ENCODE measurements at places on chromosomes 1 and 21.

DNA sequence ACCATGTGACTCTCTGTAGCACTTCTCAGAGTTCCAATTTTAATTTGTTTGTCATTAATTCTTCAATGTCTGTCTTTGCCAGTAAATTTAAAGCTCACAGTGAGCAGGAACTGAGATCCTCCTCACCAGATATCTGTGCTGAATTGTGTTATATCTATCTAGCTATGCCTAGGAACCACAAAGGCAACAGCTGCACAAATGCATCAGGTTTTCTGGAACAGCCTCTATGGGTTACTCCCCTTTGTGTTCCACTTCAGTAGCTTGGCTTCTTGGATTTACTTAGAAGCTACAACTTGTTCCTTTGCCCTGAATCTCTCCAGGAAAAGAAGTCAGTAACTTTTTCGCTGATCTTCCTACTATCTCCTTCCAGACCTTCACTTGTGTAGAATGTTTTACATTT, 1237.8 kb upstream of the ADGRL4 start:
- DNase-seq: no peak

- no peak for DNase-seq
These were observed 112.4 kb downstream of the PIK3R3 start for GRCh38 chr1:46020010-46020409.

DNA sequence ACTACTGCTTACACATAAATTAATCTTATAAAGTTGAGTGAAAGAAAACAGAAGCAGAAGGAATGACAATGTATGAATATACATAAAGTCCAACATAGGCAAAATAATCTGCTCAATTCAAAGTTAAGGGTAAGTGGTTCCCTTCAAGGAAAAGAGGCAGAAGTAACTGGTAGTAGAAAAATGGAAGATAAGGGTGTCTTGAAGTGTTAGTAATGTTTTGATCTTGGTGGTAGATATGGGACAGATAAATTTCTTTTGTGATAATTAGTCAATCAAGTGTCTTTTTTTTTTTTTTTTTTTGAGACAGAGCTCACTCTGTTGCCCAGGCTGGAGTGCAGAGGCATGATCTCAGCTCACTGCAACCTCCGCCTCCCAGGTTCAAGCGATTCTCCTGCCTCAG, 12.7 kb downstream of the USP48 start:
- DNase-seq: no peak

DNA sequence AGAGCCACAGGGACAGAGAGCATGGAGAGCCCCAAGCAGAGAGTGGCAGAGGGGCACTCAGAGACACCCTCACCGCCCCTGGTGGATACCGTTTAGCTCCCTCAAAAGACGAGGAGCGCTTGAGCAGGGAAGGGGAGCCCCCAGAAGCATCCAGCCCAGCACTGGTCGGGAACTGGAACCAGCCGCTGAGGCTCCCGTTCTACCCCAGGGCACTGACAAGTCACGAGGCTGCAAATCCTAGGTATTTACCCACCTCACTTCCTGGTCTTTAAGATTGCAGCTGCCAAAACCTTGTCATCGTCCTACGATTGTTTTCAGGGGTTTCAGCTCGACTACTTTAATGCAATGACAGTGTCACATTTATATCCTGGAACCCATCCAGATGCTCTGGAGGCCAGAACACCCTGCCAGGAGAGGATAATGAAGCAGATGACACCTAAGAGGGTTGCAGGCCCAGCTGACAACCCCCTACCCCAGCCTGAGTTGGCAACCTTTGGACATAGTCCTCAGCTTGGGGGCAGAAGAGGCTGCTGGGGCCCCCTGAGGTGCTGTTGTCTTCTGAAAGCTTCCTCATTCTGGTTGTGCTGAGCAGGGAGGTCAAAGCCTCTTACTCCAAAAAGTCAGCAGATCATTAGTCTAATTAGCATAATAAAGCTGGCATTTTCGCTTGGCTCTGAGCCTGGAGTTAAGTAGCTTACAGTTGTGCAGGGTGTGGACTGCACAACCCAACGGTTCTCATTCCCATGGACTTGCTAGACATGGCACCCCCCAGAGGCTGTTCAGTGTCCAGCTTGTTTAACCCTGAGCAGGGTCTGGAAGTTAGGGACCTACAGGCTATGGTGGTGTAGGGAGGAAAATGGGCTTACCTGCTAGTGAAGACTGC, 20.6 kb upstream of the BACE2 start:
- DNase-seq: no peak

- DNase-seq: no peak
These were observed 964.6 kb downstream of the BRINP3 start for GRCh38 chr1:189513091-189513490.
